ENCODE measurements at places on chromosomes 16 and 17. TPM values are rescaled to one million over a fixed set of nuclear protein-coding genes. Genes with fewer than 3 reads are reported as not detected.

GRCh38 chr16:64910356-64910755, 211.5 kb downstream of the CDH11 start:
- no peaks in the 10 kb centered on the region for H3K27me3 ChIP-seq
- no peaks in the 10 kb centered on the region for H3K36me3 ChIP-seq
- H3K4me1 ChIP-seq: peaks cover 11% of the 10 kb centered on the region
- H3K4me3 ChIP-seq: peak overlapping the region; percentile 55

Gene MYH11
- total RNA-seq: not detected

DNA sequence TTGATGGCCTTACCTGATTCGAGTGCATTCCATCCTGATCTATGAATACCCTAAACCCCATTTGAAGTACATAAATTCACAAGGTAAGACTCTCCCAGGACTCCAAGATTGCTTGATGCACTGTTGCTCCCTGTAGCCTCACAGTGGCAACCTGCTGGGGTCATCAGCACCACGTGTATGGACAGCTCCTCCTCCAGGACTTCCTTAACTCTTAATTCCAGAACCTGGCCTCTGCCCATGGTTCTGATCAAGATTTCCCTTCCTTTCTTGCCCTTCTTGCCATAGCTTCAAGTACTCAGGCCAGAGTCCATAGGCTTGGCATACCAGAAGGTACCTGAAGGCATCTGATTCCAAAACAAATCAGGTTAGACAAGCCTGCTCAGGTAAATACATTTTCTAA, 34.0 kb upstream of the NLK start:
- H3K4me3 ChIP-seq: no peak overlapping the region
- no peaks in the 10 kb centered on the region for H3K27me3 ChIP-seq
- DNase-seq: peak; percentile 63
- H3K4me1 ChIP-seq: no peaks in the 10 kb centered on the region
- H3K27ac ChIP-seq: no peak overlapping the region
- H3K36me3 ChIP-seq: no peaks in the 10 kb centered on the region

Gene KRTAP4-9
- not detected for total RNA-seq

GRCh38 chr17:70588003-70588402, 418.7 kb downstream of the KCNJ2 start:
- no peak overlapping the region for H3K27ac ChIP-seq
- H3K36me3 ChIP-seq: no peaks in the 10 kb centered on the region
- no peak for DNase-seq
- no peaks in the 10 kb centered on the region for H3K4me1 ChIP-seq
- no peak overlapping the region for H3K4me3 ChIP-seq

GRCh38 chr16:71590584-71590983, 13.7 kb upstream of the TAT start:
- no peaks in the 10 kb centered on the region for H3K36me3 ChIP-seq
- H3K27ac ChIP-seq: no peak overlapping the region
- DNase-seq: no peak
- no peak overlapping the region for H3K4me3 ChIP-seq

DNA sequence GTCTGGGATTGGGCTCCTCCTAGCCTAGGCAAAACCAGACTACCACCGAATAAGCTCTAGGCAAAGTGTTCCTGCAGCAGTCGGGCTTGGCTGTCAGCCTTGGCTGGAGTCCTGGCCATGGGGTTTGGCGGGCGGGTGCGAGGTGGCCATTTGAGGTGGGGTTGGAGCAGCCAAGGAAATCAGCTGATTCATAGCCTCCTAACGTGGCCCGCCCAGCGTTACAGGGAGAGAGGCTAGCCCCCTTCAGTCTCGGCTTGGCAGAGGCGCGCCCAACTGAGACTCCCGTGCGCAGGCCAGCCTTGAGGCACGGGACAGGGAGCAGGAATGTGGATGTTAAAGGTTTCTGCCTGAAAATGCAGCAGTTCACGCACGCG, 1.9 kb downstream of the PMP22 start:
- H3K27me3 ChIP-seq: peaks cover 3% of the 10 kb centered on the region
- H3K27ac ChIP-seq: peak overlapping the region; percentile 90
- H3K4me1 ChIP-seq: peaks cover 15% of the 10 kb centered on the region
- H3K4me3 ChIP-seq: peak overlapping the region; percentile 94

- no peak for DNase-seq
- H3K4me1 ChIP-seq: no peaks in the 10 kb centered on the region
- H3K27ac ChIP-seq: no peak overlapping the region
These were observed 1426.5 kb downstream of the CDH11 start for GRCh38 chr16:63695347-63695746.

DNA sequence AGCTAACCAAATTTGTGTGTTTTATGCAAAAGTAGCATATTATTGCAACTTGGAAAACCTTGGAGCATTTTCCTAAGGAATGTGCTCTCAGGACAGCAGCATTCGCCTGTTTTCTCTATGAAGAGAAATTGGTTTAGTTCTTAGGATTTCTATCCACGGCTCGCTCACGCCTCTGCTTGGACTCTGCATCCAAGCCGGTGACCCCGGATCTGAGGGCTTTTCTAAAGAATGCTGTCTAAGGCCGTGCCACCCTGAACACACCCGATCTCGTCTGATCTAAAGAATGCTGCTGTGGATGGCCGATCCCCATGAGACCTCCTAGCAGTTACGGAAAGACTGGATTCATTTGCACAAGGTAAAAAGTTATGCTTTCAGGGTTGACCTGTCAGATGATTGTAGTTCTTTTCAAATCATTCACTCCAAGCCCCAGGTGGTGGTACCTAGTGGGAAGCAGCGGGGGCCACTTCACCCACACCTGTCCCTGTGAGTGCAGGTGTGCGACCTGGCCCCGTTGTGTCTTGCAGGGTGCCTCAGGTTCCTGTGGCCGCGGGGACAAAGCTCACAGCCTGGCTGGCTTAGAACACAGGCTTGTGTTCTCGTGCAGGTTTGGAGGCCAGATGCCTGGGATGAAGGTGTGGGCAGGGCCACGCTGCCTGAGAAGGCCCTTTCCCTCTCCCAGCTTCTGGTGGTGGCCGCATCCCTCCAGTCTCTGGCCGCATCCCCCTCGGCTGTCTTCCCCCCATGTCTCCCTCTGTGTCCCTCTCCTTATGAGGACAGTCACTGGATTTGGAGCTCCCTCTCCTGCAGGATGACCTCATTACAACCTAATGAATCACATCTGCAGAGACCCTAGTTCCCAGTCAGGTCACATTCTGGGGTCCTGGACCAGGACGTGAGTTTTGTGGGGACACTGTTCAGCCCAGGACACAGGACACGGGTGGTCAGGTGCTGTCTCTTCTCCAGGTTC, 71.1 kb downstream of the BANP start:
- H3K4me3 ChIP-seq: no peak overlapping the region
- no peak overlapping the region for H3K27ac ChIP-seq
- no peaks in the 10 kb centered on the region for H3K27me3 ChIP-seq
- H3K36me3 ChIP-seq: no peaks in the 10 kb centered on the region

Gene HOXB1
- total RNA-seq: not detected

GRCh38 chr17:51869387-51869786, 289.1 kb downstream of the CA10 start:
- H3K4me3 ChIP-seq: no peak overlapping the region
- no peaks in the 10 kb centered on the region for H3K27me3 ChIP-seq
- H3K36me3 ChIP-seq: no peaks in the 10 kb centered on the region

Gene CCL16
- not detected for total RNA-seq

GRCh38 chr16:47311738-47312505, 148.9 kb downstream of the ITFG1 start:
- no peaks in the 10 kb centered on the region for H3K36me3 ChIP-seq
- DNase-seq: peak; percentile 12
- H3K4me3 ChIP-seq: no peak overlapping the region

GRCh38 chr16:28585674-28586073, 11.2 kb downstream of the SULT1A2 start:
- no peaks in the 10 kb centered on the region for H3K4me1 ChIP-seq
- H3K36me3 ChIP-seq: no peaks in the 10 kb centered on the region
- H3K27me3 ChIP-seq: no peaks in the 10 kb centered on the region
- no peak overlapping the region for H3K27ac ChIP-seq
- no peak for DNase-seq

Gene CBFA2T3
- total RNA-seq: not detected

- no peaks in the 10 kb centered on the region for H3K36me3 ChIP-seq
- H3K27me3 ChIP-seq: peaks cover 24% of the 10 kb centered on the region
- no peak within 1 kb of the TSS for H3K27ac ChIP-seq
- peaks cover 25% of the 10 kb centered on the region for H3K4me1 ChIP-seq
- DNase-seq: peak; percentile 91
- no peak within 1 kb of the TSS for H3K4me3 ChIP-seq
These were observed at the start of gene MGAT5B for GRCh38 chr17:76868176-76868668. MGAT5B (plus strand) TSS chr17:76868404; CDS start chr17:76869030, 626 bp downstream.

DNA sequence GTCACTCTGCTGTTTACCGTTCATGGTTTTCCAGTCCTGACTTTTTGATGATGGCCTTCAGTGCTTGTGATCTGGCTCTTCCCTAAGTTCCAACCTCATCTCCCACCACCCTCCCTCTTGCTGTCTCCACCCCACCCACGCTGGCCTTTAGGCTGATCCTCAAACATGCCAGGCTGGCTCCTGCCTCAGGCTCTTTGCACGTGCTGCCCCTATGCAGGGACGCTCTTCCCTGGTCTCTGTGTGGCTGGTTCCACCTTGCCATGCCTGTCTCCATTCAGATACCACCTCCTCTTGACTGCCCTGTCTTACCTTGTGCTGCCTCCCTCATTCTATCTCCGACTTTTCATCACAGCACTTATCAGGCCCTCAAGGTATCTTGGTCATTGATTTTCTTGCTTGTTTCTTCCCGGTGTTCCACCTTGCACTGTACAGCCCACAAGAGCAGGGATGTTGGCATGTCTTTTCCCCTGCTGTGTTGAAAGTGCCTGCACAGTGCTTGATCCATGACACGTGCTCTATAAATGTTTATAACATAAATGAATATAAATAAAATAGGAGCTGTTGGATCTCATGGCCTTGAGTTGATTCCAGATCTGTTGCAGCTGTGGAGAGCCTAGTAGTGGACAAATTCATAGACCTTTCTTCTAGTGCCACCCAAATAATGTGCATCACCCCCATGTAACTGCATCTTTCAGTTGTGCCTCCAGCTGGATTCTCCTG, 229.0 kb downstream of the SNX29 start:
- peaks cover 8% of the 10 kb centered on the region for H3K4me1 ChIP-seq
- no peaks in the 10 kb centered on the region for H3K27me3 ChIP-seq
- H3K4me3 ChIP-seq: no peak overlapping the region
- no peak overlapping the region for H3K27ac ChIP-seq

DNA sequence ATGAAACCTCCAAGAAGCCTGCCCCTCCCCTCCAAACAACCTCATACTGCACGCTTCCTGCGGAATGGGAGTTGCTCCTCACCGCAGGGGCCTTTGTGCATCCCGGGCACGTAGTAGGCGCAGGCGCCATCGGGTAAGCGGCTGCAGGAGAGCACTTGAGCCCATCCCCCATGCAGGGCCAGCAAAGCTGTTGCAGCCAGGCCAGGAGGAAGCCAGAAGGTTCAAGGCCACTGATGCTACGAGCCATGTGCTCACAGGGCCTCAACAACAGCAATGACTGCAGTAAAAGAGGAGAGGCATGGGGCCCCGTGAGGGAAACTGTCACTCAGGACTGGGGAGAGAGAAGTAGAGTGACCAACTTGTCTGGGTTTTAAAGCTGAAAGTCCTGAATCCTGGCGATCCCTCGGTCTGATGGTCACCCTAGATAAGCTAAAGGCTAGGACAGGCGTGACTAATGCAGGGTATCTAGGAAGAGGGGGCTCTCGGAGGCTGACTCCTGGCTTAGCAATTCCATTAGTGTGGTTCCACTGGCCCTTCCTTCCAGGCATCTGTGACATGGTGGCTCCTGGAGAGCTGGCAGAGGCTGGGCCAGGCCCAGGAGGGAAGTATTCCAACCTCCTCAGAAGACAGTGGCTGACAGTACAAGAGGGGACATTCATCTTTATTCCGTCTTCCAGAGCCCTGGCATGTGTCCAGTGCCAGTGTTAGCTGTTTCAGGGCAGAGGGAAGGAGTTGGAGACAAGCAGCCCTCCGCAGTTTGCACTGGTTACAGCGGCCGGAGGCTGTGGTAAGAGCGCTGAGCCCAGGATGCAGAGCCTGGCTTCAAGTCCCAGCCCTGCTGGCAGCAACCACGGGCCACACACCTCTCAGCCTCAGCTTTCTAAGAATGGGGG, 20.8 kb downstream of the GOSR2 start:
- DNase-seq: peak; percentile 61
- no peaks in the 10 kb centered on the region for H3K27me3 ChIP-seq
- no peak overlapping the region for H3K4me3 ChIP-seq
- H3K27ac ChIP-seq: no peak overlapping the region

DNA sequence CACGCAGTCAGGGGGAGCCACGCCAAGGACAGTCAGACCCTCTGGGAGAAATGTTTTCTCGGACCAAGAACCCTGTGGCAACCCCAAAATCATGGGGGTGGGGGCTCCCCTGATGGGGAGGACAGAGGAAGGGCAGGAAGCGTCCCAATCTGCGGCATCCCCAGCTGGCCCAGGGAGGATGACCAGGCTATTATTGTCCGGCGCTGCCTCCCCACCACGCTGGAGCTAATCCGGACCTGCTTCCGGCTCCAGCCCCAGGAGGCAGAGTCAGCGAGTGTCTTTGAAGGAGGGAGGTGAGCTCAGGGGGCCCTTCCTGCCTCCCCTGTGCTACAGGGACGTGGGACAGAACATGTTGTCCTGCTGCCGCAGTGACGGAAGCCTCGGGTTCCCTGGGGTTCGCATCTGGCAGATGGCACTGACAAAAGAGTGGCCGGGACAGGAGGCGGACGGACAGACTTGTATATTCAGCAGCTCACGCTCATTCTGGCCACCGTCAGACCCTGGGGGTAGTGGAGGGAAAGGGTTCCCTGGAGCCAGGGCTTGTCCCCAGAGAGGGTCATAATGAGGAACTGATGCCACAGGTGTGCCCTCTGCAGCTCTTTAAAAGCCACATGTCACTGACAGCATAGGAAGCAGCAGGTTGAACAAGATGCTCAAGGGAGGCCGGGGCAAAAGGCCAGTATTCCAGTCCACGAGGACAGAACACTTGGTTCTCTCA, 54.3 kb upstream of the CDC42EP4 start:
- peaks cover 8% of the 10 kb centered on the region for H3K27me3 ChIP-seq
- H3K4me3 ChIP-seq: no peak overlapping the region
- DNase-seq: peak; percentile 17
- no peaks in the 10 kb centered on the region for H3K36me3 ChIP-seq
- H3K27ac ChIP-seq: no peak overlapping the region

DNA sequence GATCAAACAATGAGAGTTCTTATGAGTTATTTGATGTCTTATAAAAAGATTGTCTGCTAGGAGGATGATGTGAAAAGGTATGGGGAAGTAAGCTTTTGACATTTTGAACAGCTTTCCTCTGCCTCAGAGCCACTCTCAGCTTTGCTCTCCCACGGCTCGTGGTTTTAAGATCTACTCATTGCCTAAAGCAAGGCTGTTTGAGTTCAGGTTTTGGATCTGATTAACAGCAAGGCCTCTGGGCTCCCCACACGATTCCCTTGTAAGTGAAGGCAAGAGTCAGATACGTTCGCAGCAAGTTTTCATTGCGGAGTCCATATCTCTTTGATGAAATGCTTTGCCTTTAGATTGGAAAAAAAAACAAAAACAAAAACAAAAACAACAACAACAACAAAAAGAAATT, 515.0 kb upstream of the SALL1 start:
- no peaks in the 10 kb centered on the region for H3K27me3 ChIP-seq
- H3K4me1 ChIP-seq: peaks cover 22% of the 10 kb centered on the region
- H3K36me3 ChIP-seq: no peaks in the 10 kb centered on the region
- H3K4me3 ChIP-seq: no peak overlapping the region
- peak; percentile 21 for DNase-seq

- H3K4me1 ChIP-seq: peaks cover 27% of the 10 kb centered on the region
- peaks cover 8% of the 10 kb centered on the region for H3K36me3 ChIP-seq
These were observed 12.9 kb downstream of the GJD3 start for GRCh38 chr17:40351359-40352236.

- DNase-seq: peak; percentile 78
- peak overlapping the region; percentile 36 for H3K27ac ChIP-seq
- no peak overlapping the region for H3K4me3 ChIP-seq
- H3K27me3 ChIP-seq: no peaks in the 10 kb centered on the region
- peaks cover 15% of the 10 kb centered on the region for H3K4me1 ChIP-seq
These were observed 93.3 kb downstream of the HELZ start for GRCh38 chr17:67151717-67152116.

Gene CTF1
- 4.8 TPM for total RNA-seq

Gene PDE6G
- not detected for total RNA-seq
